ENCODE measurements at places on chromosomes 1 and 21. TPM values are rescaled to one million over a fixed set of nuclear protein-coding genes. Genes with fewer than 3 reads are reported as not detected.

Gene CLCNKA
- not detected for polyA plus RNA-seq

Gene AMY2A
- not detected for polyA plus RNA-seq

Gene SELENBP1
- polyA plus RNA-seq = 102 TPM

Gene SLX9
- polyA plus RNA-seq = 11.4 TPM

Gene KCNJ9
- polyA plus RNA-seq = not detected

Gene RBM11
- not detected for polyA plus RNA-seq

Gene PCSK9
- polyA plus RNA-seq = 0.17 TPM

Gene PRUNE1
- 21.7 TPM for polyA plus RNA-seq

Gene OR11L1
- not detected for polyA plus RNA-seq

Gene AHCTF1
- 13.0 TPM for polyA plus RNA-seq

Gene IL12RB2
- polyA plus RNA-seq = not detected

Gene CACNA1E
- polyA plus RNA-seq = not detected

Gene IGSF9
- polyA plus RNA-seq = not detected

Gene MCOLN3
- polyA plus RNA-seq = 0.05 TPM

Gene MFAP2
- 43.9 TPM for polyA plus RNA-seq

Gene NBPF20
- 5.7 TPM for polyA plus RNA-seq

- no peak for DNase-seq
Measured at GRCh38 chr1:145898756-145899155, 11.1 kb downstream of the ITGA10 start.

DNA sequence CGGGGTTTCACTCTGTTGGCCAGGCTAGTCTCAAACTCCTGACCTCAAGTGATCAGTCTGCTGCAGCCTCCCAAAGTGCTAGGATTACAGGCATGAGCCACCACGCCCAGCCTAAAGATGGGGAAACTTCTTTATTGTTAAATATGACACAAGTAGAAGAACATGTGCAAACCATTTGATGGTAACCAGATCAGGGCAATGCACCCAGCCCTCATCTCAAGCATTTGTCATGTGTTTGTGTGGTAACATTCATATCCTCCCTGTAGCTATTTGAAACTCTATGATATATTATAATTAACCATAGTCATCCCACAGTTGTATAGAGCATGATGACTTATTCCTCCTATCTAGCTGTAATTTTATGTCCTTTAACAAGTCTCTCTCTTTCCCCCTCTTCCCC is 119.5 kb upstream of the TMPRSS2 start:
- DNase-seq = no peak

GRCh38 chr1:200194477-200194876 is 167.0 kb downstream of the NR5A2 start:
- DNase-seq = no peak

- no peak for DNase-seq
Measured at GRCh38 chr1:226711976-226712741, 26.9 kb downstream of the ITPKB start.

DNA sequence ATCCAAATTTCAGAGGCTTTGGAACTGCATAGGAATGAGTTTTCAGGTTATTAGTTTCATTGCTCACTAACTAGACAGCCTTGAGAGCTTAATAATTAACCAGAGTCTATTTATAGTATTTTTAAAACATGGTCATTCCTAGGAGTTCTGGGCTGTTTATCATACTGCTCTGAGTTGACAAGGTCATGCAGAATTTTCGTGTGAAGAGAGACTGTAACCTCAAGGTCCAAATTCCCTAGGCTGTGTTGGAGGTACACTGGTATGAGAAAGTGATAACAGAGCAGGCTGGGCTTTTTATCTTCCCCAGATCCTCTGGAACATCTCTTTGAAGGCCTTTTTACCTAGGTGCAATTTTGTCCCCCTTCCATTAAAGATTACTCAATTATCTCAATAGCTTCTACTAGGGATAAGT is 736.3 kb downstream of the LTN1 start:
- no peak for DNase-seq

- DNase-seq = peak; percentile 24
Measured at GRCh38 chr1:147892731-147893214, 9.8 kb upstream of the GJA8 start.

DNA sequence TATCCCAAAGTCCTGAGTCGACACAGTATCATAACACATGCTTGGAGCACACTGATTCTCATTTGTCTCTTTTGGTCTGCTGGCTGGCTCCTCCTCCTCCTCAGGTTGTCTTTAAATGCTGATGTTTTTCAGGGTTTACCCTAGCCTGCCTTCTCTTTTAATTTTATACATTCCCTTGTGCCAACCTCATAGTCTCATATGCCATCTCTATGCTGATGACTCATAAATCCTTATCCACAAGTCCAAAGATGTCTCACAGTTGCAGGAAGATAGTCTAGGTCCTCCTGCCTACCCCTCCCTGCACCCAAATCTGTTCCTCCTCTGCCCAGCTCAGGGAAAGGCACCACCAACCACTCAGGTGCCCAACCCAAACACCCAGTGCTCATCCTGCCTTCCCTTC is 108.3 kb downstream of the SIPA1L2 start:
- no peak for DNase-seq

GRCh38 chr1:222404710-222405109 is 143.2 kb downstream of the HHIPL2 start:
- DNase-seq = no peak

GRCh38 chr1:35164893-35165292 is 28.1 kb downstream of the SFPQ start:
- DNase-seq = no peak

GRCh38 chr1:244674446-244674845 is 21.5 kb downstream of the DESI2 start:
- DNase-seq = no peak

GRCh38 chr1:200073286-200073637 is 45.8 kb downstream of the NR5A2 start:
- no peak for DNase-seq

DNA sequence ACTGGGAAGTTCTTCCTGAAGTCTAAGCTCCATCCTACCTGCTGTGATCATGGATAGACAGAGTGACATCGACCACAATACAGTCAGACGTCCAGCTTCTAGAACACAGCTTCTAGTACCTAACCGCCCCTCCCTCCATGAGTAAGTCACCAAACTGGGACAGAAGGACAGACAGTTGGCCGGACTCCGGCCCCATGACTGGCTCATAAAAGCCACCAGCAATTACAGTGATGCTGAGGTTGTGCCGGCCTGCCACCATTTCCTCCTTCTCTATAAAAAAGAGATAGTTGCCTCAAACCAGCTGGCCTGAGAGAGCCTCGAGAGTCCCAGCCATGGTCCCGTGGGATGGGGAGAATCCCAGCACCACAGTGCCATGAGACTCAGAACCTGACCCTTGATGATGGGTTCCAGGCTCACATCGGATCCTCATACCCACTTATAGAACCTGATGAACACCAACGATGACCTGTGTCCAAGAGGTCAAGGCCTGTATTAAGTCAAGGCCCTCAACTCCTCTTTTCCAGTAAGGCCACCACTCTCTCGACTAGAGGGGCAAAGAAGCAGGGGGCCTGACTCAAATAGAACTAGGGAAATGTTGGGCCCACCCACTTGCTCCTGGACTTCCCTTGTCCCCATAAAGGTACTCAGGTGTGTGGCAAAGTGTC is 3.4 kb downstream of the MEF2D start:
- no peak for DNase-seq

DNA sequence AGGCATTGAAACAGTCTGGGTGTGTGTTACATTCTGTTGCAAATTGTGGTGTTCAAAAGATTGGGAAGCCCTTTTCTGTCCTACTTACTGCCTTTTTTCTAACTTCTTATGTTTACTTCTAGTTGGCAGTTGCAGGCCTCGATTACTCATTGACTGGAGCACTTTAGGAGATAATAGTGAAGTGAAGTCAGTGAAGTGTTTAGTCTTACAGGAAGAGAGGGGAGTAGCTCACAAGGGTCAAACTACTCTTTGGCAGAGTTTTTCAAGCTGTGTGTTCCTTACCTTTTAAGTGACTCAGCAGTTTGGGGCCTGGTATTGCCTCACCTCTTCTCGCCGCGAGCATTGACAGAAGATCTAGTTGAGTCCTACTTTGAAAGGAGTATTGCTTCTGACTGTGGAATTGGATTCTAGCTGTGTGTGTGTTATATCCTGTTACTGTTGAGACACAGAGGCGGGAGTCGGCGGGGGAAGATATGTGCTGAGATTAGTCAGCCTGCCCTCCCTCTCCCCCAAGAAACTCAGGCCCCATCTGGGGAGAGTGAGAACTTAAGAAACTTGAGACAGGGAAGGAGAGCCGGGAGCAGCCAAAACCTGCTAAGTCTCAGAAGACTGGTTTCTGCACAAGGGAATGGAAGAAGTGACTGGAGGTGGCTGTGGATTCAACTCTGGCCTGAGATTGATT is 19.3 kb downstream of the AHCYL1 start:
- peak; percentile 97 for DNase-seq

- DNase-seq = no peak
Measured at GRCh38 chr1:244730934-244731434, 78.1 kb downstream of the DESI2 start.

DNA sequence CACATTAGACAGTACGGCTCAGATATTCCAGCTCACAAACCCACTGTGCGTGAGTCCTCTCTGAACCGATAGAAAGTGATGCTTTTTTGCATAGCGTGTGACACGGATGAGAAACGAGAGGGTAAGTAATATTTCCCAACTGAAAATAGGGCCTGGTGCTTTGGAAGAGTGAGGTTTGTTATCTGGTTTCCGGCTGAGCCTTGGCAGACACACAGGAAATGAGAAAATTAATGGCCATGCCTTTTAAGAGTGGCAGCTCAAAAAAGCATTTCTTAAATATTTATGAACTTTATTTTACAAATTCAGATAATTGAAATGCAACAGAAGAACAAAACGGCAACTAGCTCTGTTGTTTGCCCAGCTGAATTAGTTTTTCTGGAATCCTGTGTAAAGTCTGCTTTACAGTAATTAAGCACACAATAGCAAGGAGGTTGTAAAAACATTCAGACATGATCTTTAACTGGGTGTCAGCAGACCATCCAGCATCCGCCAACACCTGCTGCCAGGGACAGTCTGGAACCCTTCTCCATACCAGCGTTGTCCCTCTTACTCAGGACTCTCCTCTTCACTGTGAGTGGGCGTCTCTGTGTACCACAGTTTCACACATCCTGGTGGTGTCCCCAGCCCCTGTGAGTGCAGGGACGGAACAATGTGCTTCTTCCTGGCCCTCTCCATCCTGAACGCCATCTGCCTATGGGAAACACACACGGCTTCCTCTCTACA is 155.4 kb downstream of the PGBD5 start:
- no peak for DNase-seq

DNA sequence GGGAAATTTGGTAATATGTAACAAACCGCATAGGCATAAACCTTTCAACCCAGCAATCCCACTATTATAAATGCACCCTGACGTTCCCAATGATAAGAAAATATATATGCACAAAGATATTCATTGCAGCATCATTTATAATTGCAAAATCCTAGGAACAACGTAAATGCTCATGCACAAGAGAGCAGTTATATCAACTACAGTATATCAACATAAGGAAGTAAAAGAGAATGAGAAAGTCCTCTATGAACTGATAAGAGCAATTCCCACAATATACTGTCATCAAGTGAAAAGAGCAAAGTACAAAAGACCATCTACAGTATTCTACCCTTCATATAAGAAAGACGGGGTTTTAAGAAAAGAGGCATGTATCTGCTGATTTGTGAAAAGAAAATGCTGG is 229.9 kb downstream of the SLC45A1 start:
- no peak for DNase-seq

- DNase-seq = no peak
Measured at GRCh38 chr1:100413035-100413434, 60.7 kb downstream of the CDC14A start.

DNA sequence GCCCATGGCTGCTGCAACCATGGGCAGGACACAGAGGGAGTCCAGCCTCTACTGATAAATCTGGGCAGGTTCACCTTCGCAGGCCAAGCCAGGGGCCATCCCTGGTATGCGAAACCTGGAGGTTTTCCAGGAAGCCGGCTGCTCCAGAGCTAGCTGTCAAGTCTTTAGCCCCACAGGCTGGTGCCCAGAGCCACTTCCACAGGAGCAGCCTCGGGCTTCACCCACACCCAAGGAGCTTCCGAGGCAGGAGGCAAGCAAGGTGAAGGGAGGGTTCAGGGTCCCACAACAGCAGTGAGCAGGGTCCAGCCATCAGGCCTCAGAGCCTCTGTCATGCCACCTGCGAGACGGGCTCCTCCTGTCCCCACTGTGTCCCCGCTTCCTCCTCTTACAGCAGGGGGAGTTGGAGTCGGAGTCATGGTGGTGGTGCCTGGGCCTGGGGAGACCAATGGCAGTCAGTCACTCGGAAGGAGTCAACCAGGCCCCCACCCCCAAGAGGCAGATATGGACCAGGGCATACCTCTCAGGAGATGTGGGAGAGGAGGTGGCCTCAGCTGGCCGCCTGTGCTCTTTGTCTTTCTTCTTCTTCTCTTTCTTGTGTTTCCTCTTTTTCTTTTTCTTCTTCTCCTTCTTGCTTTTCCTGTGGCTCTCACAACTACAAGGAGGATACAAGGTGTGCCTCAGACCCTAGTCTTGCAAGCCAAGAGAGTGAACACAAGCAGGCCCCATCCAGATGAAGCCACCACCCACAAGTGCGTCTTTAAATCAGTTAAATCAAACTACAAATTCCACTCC is 2.1 kb downstream of the C1orf35 start:
- no peak for DNase-seq

GRCh38 chr1:3663999-3664699 is 11.8 kb downstream of the TP73 start:
- DNase-seq = no peak

- DNase-seq = no peak
Measured at GRCh38 chr1:221316491-221317056, 425.3 kb downstream of the DUSP10 start.

DNA sequence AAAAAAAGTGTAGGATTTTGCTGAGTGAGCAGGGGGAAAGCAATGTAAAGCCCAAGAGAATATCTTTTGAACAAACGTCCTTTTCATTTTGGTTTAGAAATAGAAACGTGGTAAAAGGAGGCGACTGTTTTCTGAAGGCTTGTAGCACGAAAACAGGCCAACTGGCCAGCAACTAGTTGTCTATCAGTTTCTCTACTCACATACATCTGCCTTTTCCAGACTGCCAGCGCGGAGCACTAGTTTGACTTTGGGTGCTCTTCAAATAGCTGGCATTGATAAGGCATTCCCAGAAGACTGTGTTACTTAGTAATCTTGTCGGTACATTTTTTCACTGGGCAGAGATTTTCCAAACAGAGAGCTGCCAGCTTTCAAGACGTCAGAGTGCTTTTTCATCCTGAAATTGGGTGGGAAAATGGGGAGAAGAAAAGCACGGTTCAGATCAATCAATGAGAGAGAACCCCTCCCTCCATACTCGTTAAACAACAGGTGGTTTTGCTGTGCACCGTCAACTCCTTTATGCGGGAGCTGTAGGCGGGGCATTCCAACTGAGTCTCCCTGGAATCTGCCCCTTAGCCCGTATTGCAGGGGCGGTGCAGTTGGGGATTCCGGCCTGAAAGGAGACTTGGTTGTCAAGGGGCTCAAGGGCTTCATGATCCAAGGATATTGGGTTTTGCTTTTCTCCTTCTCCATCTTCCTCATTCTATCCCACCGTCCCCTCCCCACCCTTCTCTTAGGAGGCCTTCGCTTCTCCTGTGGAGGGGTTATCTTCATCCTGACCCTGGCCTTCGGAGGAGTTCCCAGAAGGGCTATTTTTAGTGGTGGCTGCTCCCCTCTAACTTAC is 884 bp upstream of the LRRC8C start:
- DNase-seq = no peak

GRCh38 chr1:208208132-208208487 is 36.1 kb downstream of the PLXNA2 start:
- no peak for DNase-seq

GRCh38 chr21:45284456-45284741 is 3.3 kb downstream of the POFUT2 start:
- no peak for DNase-seq

Data from AG04450 (cell line).